ENCODE measurements at places on chromosomes 4 and X.

DNA sequence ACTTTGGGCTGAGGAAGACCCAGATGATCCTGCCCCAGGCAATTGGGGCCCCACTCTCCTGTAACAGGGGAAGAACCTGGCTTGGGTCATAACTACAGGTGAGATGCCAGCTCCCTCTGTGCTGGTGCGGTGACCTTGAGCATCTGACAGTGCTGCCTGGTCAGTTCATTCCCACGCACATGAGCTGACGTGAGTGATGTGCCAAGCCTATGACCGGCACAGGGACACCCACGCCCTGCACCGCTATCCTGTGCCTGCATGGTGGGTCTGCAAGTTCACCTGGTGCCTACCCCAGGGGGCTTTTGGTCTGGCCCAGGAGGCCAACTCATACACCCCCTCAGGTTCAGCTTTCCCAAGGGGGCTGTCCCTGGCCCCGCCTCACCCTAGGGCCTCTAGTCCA, 123.7 kb upstream of the PSAPL1 start:
- no peak for DNase-seq

- DNase-seq, result no peak
These were observed 2.3 kb downstream of the DUSP9 start for GRCh38 chrX:153649178-153649914.

DNA sequence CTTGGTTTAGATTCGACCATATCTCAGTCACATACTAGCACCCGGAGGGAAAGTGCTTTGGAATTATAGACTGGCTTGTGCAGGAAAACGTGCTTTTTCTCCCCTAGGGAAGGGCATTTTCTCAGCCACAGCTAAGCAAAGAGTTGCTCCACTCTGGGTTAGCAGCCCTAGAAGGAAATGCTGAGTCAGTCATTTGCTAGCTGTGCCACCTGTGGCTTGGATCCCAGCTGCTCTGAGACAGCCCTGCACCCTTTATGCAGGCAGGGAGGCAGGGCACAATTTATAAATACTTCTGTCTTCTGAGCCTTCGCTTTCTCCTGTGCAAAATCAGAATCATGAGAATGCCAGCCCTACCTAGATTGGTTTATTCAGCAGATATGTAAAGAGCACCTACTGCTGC, 1.3 kb upstream of the USP51 start:
- DNase-seq, result no peak

DNA sequence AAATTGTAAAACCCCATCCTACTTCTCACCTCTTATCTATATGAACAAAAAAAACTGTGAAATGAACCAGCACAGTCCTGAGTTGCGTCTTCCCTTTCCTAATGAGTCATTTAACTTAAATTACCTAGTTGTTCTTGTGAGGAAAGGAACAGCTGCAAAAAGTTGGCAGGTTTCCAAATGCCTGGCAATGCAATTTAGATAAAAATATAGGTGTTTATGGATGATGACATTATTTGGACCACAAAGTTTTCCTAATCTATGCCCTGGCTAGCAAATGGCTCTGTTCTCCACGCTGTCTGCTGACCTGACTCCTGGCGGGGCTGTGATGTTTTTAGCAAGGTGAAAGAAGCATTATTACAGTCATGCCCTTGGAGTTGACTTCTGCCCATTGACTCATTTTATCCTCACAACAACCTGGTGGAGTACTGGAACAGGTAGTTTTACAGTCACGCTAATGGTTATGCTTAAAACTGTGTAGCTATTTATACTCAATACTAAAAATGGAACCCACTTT, 29.8 kb upstream of the RELL1 start:
- no peak for DNase-seq

DNA sequence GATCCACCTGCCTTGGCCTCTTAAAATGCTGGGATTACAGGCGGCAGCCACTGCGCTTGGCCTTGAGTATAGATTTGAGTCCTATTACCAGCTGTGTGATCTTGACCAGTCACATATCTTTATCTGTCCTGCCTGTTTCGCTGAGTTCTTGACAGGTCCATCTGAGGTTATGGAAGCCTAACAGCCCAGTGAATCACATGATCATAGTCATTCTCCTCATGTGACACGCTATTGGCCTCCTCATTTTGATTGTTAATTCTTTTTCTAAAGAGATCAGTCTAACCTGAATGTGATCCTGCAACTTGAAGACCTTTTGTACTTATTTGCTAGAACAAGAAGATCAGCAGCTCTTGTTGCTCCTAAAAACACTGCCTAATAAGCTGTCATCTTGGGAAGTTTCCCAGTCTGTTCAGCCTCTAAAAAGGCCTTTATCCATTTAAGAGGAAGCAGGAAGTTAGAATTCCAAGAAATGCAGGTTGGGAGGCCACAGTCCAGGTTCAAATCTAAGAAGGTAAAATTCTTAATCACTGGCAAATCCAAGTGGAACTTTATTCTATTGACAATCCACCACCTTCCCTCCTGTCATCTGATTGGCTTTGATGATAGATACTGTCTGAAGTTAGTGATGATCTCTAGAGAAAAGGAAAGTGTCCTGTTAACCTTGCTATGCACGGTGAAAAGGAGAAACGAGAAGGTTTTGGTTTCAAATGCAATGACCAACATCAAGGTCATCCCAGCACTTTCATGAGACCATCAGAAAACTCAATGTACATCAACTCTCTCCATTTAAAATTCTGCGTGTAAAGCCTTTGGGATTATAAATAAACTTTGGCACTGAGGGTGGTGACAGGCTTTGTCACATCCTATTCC, 86.9 kb downstream of the CHRNA9 start:
- DNase-seq, result no peak

- DNase-seq, result no peak
These were observed 761 bp downstream of the CLRN2 start for GRCh38 chr4:17515445-17516407.

DNA sequence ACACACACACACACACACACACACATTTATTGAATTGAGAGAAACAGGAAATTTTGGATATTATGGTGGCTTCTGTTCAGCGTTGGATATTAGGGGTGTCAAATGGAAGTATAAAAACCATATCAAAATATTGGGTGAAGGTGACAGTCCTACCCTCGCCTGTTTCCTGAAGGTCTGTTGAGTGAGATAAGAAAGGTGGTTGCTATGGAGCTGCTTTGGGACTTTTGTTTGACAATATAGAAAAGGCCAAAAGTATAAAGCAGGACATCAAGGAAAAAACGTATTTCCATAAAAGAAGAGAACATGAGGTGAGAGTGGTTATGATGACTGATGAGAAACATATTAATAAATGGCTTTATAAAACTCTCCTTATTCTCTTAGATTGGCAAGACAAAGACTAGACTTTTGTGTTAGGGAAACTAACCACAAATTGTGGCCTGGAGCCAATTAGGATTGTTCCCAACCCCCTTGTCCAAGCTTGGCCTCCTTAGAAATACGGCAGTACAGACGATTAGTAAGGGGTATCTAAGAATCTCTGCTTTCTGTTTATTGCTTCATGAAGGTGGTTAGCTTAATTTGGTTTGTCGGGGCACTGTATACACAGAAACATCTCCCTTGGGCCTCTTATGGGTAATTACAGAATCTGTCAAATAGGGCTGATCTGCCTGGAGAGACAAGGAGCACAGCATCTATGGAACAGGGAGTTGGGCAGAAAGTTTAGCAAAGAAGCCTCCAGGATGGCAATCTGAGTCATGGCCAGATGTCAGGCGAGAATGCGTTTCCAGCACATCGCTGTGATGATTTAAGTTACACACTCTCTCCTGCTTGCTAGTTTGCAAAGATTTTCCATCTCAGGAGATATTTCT, 198.0 kb downstream of the CBR4 start:
- DNase-seq, result no peak

- no peak for DNase-seq
These were observed 436.0 kb downstream of the CENPC start for GRCh38 chr4:67109276-67109675.

DNA sequence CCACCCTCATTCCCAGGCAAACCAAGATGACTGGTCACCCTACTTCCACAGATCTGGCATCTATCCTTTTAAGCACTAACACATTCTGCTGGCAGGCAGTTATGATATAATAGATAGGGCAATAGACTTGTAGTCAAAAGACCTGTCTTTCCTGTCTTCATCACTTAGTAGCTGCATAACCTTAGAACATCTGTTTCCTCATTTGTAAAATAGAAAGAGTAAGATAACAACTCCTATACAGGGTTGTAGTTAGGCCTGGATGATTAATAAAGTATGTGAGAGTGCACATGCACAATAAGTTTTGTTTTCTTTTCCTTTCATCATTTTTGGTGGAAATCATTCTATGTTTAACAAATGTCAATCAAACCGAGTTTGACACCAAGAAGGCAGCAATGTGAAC, 72.1 kb downstream of the GPR82 start:
- DNase-seq, result no peak

DNA sequence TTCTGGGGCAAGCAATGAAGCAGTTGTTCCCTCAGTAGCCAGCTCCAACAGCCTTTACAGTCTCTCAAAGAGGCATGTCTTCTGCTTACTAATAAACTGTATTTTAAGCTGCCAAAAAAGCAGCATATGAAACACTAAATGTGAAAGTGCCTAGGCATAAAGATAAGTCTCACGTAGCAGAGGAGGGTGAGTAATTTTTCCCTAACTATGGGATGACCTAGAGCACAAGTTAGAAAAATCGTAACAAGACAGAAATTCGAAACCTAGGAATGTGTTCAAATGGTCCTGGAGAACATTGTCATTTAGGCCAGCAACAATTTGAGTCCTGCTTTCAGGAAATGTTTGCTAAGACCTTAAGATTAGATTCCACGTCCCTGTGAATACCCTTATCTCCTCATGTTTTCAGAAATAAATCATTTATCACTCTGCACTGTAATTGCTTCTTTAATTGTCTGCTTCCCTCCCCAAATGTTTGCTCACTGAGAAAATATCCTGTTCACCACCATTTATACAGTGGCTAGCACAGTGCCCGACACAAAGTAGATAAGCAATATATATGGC, 222.2 kb downstream of the KCNIP4 start:
- no peak for DNase-seq

- no peak for DNase-seq
These were observed 67.4 kb downstream of the ZNF182 start for GRCh38 chrX:47936224-47936939.

GRCh38 chr4:110034026-110034393, 121.3 kb downstream of the EGF start:
- no peak for DNase-seq

DNA sequence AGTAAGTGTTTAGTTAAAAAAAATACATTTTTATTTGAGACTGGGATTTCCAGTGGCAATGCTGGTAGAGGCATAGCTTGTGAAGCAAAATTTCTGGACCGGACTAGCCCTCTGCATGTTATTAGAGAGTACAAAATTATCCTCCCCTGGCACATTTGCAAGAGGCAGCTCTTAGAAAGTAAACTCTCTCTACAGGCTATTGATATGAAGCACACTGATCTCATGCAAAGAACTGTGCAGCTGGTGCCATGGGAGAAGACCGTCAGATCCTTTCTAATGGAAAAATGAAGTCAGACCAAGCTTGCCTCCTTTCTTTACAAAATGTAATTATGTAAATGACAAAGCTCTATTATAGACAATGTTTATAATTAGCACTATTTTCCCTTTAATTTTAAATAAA, 2717.2 kb downstream of the PCDH7 start:
- no peak for DNase-seq

GRCh38 chrX:110002300-110003166, at the start of gene TMEM164:
TSS of gene TMEM164 (plus strand) at chrX:110003114. CDS start at chrX:110003775, 661 bp downstream.
- DNase-seq, result peak; percentile 56

DNA sequence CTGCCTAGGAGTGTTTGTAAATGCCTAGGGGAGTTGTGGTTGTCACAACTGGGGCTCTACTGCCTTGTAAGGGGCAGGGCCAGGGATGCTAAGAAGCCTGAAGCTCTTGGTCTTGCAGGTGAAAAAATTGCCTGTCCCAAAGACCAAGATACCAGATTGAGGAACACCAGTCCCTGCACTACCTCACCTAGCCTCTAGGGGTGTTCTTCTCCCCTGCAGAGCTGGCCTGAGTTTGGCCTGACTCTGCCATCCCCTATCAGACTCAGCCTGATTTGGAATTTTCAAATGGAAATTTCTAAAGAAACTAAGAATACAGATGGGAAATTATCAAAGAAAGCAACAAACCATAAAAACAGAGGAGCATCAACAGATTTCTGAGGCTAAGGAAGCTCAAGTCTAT, 90.4 kb downstream of the ZC4H2 start:
- DNase-seq, result no peak

DNA sequence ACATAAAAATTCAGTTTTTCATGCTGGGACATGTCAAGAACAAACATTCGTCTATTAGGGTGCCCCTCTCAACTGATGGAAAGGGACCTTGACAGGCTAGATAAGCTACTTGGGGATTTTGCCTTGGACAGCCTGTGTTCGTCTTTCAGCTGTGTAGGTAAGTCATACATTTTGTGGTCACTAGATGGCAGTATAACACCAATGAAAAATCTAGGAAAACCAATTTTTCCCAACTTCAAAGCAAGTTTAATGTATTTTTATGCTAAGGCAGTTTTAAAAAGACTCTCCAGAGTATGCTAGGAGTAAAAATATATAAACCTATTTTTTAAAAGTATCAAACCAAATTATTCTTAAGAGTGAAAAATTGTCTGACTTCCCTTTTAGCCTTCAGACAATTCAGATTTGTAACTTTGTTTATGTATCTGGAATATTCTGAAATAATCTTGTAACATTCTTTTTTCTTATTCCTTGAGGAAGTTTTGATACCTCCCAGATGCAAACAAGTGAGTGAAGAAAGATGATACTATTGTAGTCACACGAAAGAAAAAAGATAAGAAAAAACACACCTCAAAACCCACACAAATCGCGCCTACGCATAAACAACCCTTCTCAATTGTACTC, 158.3 kb downstream of the CPE start:
- DNase-seq, result no peak

DNA sequence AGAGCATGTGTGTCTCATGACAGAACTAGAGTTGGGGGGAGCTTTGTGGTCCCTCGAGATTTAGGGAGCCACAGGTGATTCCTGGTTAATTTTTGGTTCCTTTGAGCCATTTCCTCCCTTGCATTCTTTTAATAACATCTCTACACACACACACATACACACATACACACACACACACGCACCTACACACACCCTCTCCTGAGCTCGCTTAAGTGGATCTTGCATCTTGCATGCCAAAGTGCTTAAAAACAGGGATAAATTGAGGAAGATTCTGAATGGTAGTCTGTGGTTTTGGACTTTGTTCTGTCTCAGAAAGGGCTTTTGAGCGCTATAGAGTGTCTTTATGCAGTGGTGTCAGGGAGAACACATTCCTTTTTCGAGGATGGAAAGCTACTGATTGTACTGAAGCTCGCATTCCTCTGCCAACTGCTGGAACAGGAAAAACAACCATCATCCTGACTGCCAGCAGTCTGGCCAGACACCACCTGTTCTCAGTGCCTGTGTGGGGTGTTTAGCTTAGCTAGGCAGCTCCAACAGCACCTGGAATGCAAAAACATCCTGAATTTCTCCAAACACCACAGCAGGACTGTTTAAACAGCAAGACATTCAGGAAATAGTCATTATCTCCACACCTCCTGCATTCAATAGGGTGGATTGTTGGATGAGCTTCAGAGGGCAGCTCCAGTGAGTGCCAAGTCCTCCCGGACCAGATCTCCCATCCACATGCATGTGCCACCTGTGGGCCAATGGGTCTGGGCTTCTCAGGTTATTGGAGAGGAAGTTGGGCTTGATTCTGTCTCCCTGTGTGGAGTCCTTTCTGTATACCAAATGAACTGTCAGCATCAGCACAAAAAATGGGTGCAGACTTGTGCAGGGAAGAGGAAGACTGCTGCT, 21.9 kb upstream of the IGFBP7 start:
- DNase-seq, result no peak
